ENCODE measurements at places on chromosomes 1 and 21. TPM values are rescaled to one million over a fixed set of nuclear protein-coding genes. Genes with fewer than 3 reads are reported as not detected.

The TNFRSF14 gene
- total RNA-seq, result 76.3 TPM

The SLAMF9 gene
- total RNA-seq, result not detected

The FMO2 gene
- total RNA-seq, result 125 TPM

The HSD3B1 gene
- not detected for total RNA-seq

The ORC1 gene
- 0.26 TPM for total RNA-seq

The VHLL gene
- total RNA-seq, result not detected

The CHRNB2 gene
- not detected for total RNA-seq

The UBE2U gene
- total RNA-seq, result not detected

The OXCT2 gene
- total RNA-seq, result 6.4 TPM

The TTC22 gene
- not detected for total RNA-seq

The PYHIN1 gene
- total RNA-seq, result not detected

The RYR2 gene
- 0.17 TPM for total RNA-seq

The UQCRHL gene
- total RNA-seq, result 4.4 TPM

The ATP1A2 gene
- 1.8 TPM for total RNA-seq

The KRTAP7-1 gene
- not detected for total RNA-seq

The GJA9 gene
- total RNA-seq, result not detected

The FGR gene
- total RNA-seq, result not detected

The FCRL1 gene
- not detected for total RNA-seq

The CRP gene
- not detected for total RNA-seq

The RGL1 gene
- 16.2 TPM for total RNA-seq

The TRIM67 gene
- 0.17 TPM for total RNA-seq

The TMEM82 gene
- not detected for total RNA-seq

Measured in fibroblast of lung (primary cell).